ENCODE measurements at places on chromosomes 4 and X. TPM values are rescaled to one million over a fixed set of nuclear protein-coding genes. Genes with fewer than 3 reads are reported as not detected.
A peak's percentile ranks its signal among the peaks of the same experiment; 100 is the strongest.

DNA sequence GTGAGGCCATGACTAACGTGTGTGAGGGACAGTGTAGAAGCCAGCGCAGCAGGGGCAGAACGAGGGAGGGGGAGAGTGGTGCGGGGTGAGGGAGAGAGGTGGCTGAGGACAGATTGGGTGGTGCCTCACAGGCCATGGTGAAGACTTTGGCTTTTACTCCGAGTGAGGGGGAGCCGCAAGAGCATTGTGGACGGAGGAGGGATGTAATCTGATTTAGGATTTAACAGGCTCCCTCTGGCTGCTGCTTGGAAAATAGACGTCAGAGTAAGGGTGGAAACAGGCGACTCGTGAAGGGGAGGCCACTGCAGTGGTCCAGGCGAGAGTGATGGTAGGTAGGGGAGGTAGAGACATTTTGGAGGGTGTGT, 13.0 kb downstream of the PPP1R3F start:
- DNase-seq = no peak

DNA sequence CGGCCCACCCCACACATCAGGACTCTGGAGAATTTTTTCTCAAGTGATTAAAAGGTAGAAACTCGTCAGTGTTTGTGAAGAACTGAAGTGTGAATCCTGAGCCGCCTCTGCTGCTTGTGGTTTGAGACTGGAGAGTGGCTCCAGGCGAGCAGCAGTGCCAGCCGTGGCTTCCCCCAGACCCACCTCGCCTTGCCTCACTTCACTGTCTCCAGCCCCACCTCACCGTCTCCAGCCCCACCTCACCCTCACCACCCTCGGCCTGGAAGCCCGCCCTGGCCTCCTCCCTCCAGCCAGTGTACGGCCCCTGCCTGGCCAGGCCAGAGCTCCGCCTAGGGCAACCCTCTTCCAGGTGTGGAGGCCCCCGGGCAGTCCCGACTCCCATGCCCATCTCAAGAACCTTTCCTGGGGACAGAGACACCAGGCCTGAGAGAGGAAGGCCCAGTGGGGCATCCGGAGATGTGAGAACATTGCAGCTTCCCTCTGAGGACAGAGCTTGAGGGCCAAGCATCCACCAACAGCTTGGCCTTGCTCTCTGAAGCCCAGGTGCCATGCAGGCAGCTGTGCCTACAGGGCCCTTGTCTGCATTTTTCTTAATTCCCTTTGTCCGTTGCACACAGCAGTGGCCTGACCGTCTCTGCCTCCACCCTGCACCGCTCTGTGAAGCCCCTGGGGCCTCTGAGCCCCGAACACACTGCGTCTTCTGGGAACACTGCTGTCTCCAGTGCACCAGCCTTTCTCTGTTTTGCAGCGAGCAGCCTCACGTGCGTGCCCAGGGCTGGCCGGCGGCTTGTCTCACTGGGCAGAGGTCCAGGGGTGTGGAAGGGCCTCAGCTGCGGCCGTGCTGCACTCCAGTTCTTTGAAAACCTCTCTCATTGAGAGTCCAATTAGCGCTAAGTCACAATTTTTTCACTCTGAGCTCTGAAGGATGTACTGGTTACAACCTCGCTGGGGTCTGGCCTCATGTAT, 13.8 kb downstream of the SH3BP2 start:
- DNase-seq = peak; percentile 86

DNA sequence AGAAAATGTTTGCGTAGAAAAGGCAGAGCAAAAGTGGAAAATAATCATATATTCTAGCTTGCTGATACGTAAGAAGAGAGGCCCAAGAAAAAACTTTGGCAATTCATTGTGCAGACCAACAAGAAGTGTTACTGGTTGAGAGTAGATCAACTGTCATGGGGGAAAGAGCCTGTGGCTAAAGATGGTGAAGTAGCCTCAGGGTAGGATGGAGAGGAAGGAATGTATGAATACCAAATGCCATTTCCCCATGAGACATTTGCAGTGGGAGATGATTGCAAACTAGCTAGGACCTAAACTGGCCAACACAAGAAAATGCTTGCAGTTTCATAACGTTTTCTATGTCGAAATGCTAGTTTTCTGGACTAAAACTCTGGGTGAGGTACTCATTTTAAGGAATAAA, 47.7 kb upstream of the ADGRL3 start:
- no peak for DNase-seq

SLC6A8 gene
- 208 TPM for total RNA-seq

MAGEA11 gene
- not detected for total RNA-seq

GRCh38 chr4:52914051-52914605, 52.0 kb downstream of the RASL11B start:
- DNase-seq = no peak

RASL11B gene
- 4.1 TPM for total RNA-seq

POU3F4 gene
- total RNA-seq = not detected

VEGFC gene
- 6.9 TPM for total RNA-seq

FUNDC2 gene
- total RNA-seq = 389 TPM

GRCh38 chr4:147034372-147034771, 88.7 kb upstream of the TTC29 start:
- no peak for DNase-seq

- no peak for DNase-seq
Measured at GRCh38 chrX:119062750-119063374, 9.9 kb upstream of the CT47C1 start.

DNA sequence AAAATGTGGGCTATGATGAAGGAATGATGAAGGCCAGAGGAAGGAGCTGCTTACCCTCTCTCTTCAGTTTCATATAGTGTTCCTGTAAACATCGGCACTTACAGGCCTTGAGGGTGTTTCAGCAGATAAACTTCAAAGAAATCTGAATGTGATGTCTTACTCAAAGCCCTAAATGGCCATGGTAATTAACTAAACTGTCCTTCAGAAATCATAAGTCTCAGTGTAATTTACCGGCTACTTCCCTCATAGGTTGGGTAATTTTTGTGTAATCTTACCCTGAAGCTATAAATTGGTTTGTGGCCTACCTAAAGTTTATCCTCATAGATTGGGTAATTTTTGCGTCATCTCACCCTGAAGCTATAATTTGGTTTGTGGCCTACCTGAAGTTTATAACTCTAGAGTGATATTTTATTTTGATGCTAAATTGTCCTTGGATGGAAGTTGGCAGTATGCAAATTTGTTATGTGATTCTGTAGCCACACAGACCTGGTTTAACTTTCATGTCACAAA, 2700.3 kb downstream of the ARAP2 start:
- DNase-seq = no peak

CHIC1 gene
- total RNA-seq = 11.4 TPM

- no peak for DNase-seq
Measured at GRCh38 chrX:2251211-2251610, 249.6 kb downstream of the DHRSX start.

GRCh38 chr4:102343964-102344519, 1.2 kb downstream of the SLC39A8 start:
- DNase-seq = no peak

Measured in left ventricle myocardium superior (tissue), 1 donor.